Activated CD4-positive, CD25-positive, alpha-beta regulatory T cell treated with anti-CD3 and anti-CD28 coated beads, Interleukin-2, amount 50 U/mL, for 16 hours (primary cell): ENCODE measurements at places on chromosomes 11 and 22.
A peak's percentile ranks its signal among the peaks of the same experiment; 100 is the strongest.

DNA sequence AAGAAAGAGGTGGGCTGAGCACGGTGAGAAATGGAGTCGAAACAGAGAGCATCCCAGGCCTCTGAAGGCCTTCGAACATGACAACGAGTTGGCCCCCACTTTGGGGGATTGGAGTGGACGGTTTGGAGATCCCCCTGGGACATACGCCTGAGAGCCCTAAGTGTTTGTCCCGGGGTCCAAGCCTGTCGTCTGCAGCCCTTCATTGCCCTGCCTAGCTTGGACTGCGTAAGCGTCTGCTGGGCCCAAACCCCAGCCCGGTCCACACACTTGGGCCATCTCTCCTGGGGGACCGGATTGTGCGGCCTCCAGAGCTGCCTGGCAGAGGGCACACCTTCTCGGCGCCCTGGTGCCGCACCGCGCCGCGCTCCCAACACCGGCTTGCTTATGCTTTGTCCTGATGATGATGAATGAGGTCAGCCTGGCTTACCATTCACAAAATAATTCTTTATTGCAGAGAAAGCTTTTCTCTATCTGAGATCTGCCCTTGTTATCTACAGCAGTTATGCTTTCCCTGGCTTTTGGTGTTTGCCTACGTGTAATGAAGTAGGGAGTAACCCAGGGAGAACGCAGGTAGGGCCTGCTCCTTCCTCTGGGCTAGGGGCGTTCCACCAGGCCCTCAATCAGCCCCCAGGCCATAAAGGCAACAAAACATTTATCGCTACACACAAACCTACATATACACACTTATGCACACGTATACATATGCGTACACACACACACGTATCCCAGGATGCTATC lies 85.9 kb upstream of the PPARA start:
- DNase-seq = no peak

DNA sequence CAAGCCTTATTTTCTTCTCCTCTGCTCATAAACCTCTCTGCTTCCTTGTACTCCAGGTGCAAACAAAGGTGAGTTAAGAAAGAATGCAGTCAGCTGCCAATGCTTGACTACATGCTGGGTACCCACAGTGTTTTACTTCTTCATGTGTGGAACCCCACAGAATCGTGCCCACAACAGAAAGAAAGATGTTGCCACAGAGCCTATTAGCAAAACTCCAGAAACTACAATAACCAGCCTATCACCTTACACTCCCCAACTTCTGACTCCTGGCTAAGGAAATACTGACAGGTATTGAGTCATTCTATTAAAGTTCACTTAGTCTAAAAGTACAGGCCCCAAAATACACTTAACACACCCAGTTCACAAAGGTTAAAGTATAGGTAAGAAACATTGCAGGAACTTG lies 56.9 kb upstream of the CCDC89 start:
- DNase-seq = no peak

GRCh38 chr11:122358292-122358691 lies 242.3 kb upstream of the BLID start:
- DNase-seq = no peak

GRCh38 chr11:65115361-65116082 lies 2.0 kb downstream of the ZNHIT2 start:
- no peak for DNase-seq

- DNase-seq = no peak
These were observed 176.0 kb downstream of the WNT11 start for GRCh38 chr11:76030286-76030685.

DNA sequence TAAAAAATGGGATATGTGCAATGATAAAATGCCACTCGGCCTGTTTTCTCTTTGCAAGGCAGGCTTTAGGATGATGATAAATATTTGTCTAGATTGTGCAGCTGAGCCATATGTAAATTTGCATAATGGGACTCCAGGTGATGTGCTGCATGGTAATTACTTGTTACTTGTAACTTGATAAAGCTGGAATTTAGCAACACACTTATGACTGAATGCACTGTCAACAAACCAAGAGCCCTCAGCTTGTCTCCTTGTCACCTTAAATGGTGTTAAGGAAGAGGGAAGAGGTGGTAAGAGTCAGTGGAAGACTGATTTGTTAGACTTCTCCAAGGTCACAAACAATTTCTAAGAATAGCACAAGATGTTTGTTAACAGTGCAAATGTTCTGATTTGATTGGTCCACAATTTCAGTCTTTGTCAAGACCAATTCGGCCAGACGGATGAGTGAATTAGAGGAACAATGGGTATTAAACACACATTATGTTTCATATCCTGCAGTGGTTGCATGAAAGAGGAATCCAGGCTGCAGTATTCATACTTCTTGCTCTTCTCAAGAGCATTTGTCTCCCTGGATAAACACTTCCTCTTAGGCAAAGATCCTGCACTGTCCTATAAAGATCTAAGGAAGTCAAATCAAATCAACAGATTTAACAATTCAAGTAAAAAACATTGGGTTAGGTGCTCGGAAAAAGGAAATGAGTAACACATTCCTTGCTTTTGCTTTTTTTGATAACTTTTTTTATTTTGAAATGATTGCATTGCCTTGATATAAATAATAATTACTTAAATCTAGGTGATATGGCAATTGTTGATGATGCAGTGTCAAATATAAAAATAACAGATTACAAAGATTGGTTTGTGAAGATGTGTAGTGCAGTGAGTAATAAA lies 448.3 kb upstream of the DDI1 start:
- DNase-seq = no peak

DNA sequence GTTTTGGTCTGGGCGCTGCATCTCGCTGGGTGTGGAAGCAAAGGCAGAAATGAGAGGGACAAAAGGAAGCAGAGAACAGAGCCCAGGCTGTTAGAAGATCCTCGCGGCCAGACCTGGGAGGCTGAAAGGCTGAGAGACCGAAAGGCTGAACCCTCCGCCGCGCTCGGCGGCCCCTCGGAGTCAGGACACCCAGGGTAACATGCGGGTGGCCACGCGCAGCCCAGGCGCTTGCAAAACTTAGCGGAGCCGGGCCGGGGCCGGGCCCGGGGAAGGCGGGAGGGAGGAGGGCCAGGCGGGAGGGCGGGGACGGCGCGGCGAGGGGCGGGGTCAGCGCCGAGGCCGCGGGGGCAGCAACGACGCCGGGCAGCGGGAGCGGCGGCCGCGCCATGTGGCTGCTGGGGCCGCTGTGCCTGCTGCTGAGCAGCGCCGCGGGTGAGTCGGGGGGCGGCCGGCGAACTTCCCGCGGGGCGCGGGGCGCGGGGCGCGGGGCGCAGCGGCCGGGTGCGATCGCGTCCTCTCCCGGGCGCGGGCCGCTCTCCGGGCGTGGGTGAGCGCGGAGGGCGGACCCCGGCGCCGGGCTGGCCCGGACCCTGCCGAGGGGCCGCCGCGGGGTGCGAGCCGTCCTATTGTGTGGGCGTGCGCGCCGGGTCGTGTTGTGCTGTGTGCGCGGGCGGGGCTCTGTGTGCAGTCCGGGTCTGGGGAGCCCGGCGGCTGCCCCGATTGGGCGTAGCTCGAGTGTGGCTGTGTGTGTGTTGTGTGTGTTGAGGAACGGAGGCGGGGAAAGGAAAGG lies at the start of gene LDLRAD3:
Gene LDLRAD3 (plus strand): TSS at position 350 of the 790 bp plus-strand sequence. CDS start 37 bp downstream, at position 387.
- DNase-seq = no peak

GRCh38 chr22:44451016-44451415 lies 47.0 kb downstream of the RTL6 start:
- no peak for DNase-seq

- peak; percentile 74 for DNase-seq
These were observed 4.2 kb downstream of the SPI1 start for GRCh38 chr11:47373876-47374719.

DNA sequence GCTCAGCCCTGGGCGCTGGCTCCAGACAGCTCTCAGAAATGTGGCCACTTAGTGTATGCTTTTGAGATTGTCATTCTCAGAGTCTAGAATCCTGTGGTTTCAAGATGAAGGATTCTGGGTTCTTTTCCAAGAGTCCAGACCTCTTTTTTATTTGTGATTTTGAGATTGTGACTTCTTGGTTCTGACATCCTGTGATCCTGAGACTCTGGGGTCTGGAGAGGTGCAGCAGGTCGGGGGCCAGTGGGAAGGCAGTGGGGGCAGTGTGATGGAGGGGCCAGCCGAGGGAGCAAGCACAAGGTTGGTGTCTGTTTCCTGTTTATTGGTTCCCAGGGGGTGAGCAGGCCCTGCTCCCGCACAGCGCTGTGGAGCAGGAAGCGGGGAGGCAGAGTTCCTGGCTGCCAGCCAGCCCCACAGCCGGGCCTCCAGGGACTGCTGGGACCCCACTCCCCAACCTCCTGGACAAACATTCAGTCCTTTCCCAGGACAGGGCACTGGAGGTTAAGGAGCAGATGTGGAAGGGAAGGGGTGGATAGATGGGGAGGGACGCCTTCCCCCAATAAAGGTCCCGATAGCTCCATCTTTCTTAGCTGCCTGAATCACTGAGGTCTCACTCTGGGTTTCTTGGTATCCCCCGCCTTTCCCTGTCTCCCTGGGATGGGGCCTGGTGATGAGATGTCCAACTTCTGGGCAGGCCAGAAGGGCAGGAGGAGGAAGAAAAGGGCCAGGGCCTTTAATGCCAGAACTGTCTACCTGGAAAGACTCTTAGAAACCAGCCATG lies 13.7 kb downstream of the ARHGEF17 start:
- no peak for DNase-seq

- no peak for DNase-seq
These were observed 49.9 kb downstream of the SIK2 start for GRCh38 chr11:111652184-111652583.

GRCh38 chr11:116970485-116971292 lies 127.5 kb downstream of the SIK3 start:
- DNase-seq = no peak

- no peak for DNase-seq
These were observed 122.6 kb upstream of the SORL1-AS1 start for GRCh38 chr11:121575250-121575962.

GRCh38 chr11:78763664-78764063 lies 189.0 kb upstream of the NARS2 start:
- DNase-seq = no peak

- no peak for DNase-seq
These were observed 29.2 kb downstream of the PDGFD start for GRCh38 chr11:104134745-104135144.

DNA sequence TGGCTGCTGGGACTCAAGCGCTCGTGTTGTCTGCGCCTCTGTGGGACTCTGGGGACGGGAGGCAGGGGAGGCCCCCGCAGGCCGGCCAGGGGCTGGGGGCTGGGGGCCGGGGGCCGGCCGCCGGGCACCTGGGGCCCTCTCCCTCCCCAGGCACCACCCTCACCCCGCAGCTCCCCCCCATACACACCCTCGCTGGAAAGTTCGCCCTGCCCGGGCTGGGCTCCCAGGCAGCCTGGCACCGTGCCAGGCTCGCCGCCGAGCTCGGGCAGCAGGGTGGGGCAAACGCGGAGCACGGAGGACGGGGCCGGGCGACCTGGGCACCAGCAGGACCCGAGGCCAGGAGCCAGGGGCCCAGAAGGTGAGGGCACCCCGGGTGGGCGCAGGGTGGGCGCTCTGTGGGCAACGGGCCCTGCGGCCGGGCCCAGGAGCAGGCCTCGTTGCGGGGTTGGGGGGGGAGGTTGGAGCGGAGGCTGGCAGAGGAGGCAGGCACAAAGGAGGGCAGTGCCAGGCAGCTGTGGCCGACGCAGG lies 76.7 kb upstream of the WNT7B start:
- no peak for DNase-seq

GRCh38 chr11:82703796-82704195 lies 29.9 kb downstream of the FAM181B start:
- DNase-seq = no peak

- DNase-seq = no peak
These were observed 36.0 kb downstream of the SYT13 start for GRCh38 chr11:45250035-45250718.

DNA sequence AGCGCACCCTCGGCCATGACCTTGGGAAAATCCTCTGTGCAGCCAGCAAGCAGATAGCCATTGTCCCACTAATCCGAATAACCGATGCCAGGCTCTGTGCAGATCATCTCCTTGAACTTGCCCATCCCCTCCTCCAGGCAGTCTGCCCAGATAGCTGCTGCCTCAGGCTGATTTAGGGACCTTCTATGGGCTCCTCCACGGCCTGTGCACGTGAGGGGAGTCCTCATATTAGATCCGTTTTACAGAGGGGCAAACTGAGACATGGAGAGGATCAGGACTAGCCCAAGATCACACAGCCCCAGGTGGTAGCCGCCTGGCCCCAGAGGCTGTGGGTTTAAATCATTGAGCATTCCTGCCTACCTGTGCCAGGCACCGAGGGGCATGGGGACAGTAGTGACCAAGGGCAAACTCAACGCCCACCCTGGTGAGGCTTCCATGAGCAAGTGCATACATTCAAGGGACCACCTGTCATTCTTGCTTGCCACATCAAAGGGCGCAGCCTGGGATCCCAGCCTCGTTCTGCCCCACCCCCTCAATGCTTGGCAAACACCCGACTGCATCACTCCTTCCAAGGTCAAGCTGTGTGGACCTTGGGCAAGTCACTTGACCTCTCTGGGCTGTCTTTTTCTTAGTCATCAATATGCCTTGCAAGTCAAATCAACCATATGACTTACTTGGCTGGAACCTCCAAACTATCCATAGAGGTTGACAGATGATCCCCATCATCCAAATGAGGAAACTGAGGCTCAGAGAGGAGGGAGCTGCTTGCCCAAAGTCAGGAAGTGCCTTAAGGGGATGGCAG lies 131.6 kb downstream of the MN1 start:
- no peak for DNase-seq

GRCh38 chr11:36044636-36045035 lies 100.8 kb downstream of the LDLRAD3 start:
- DNase-seq = no peak

DNA sequence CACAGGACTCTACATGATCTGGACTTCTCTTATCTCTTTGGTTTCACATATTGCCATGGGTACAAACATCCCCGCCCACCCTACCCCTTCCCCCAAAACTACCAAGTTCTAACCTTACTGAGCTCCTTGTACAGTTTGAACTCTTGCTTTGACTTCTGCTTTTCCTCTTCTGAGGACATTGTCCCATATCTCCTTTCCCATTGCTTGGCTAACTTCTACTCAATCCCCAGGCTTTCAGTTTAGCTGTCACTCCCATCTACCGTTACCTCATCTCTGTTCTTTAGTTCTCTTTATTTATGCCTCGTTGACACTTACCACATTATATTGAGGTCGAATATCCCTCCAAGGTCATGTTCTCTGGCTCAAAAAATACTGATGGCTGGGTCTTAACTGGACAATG lies 393.5 kb upstream of the CADM1 start:
- DNase-seq = no peak

DNA sequence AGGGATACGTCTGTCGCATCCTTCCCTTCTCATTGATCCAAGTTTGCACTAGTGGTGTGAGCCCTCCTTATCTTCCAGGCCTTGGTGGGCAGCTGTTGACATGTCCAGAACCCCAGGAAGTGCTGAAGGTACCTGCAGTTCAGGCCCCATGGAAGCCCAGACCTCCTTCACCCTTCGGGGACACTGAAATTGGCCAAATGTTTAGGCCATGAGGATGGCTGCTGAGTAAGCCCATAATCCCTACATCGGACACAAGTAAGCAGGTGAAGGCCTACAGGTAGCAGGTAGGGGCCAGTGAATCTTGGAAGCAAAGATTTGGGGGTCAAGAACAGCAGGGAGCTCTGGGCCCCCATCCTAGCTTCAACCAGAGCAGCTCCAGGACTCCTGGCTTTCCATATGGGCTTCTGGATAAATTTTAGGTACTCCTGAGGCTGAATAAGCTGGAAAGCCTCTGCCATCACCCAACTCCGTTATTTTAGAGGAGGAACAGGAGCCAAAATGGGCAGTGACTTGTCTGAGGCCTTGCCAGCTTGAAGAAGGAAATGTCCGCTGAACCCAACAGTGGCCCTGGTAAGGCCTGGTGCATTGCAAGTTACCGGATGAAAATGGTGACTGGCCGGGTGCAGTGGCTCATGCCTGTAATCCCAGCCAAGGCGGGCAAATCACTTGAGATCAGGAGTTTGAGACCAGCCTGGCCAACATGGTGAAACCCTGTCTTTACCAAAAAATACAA lies 45.2 kb downstream of the MORC2 start:
- no peak for DNase-seq
